HFF-Myc (cell line): ENCODE measurements at places on chromosomes 11 and 22.

DNA sequence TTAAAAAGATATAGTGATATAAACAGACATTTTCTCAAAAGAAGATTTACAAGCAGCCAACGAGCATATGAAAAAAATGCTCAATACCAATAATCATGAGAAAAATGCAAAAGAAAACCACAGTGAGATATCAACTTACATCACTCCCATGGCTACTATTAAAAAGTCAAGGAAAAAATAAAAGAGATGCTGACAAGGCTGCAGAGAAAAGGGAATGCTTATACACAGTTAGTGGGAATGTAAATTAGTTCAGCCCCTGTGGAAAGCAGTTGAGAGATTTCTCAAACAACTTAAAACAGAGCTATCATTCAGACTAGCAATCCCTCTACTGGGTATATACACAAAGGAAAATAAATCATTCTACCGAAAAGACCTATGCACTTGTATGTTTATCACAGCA, 97.1 kb upstream of the CARD18 start:
- peak; percentile 47 for DNase-seq

- no peak for DNase-seq
These were observed 32.9 kb upstream of the GAL start for GRCh38 chr11:68651208-68651984.

- no peak for DNase-seq
These were observed 791 bp downstream of the GDPD4 start for GRCh38 chr11:77300695-77301094.

DNA sequence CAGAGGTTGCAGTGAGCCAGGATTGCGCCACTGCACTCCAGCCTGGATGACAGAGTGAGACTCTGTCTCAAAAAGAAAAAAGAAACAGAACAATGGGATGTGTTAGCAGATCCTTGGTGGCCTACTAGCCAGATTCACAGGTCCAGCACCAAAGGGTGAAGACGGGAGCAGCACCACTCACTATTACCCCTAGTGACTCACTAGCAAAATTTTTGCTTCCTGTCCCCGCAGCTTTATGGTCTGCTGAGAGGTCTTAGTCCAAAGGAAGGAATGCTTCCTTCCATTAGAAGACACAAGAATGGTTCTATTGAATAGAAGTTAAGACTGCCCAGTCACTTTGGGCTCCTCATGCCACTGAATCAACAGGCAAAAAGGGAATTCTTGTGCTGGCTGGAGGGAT, 35.9 kb upstream of the NUP50 start:
- DNase-seq: no peak

DNA sequence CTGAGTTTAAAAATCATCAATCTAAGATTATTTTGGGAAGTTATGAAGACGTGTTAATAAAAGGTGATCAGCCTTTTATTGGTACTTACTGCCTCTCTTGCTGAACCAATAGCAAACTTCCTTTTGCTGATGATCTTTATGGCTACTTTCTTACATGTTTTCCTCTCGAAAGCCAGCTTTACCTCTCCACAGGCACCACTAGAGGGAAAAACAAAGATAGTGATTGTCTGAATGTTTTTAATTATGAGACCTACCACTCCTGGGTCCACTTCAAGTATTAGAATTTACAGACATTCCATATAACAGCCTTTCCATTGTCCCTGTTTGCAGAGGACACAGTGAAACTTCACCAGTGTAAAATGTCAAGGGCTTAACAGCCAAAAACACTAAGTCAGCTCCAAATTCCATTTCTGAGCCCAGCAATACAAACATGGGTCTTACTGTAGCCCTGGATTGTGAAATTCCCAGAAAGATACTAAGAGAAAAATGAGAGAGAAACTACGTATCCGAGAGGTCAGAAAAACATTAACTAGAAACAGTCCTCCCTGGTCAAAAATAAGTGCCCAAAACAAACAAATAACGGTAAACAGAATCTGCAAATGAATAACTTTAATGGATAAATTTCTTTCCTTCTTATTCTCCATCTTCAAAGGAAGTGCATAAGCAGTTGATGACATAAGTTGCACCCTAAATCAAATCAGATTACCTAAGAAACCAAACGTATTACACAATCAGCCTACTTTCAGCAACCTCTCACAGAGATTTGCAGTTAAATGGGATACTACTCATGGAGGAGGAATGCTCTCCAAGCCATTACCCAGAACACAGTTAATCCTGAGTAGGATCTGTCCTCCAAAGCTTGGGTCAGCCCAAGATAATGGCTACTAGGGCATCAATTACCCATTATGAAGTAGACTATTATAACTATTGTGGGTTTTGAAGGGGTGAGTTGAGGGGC, 29.5 kb downstream of the CHEK2 start:
- DNase-seq: peak; percentile 79

DNA sequence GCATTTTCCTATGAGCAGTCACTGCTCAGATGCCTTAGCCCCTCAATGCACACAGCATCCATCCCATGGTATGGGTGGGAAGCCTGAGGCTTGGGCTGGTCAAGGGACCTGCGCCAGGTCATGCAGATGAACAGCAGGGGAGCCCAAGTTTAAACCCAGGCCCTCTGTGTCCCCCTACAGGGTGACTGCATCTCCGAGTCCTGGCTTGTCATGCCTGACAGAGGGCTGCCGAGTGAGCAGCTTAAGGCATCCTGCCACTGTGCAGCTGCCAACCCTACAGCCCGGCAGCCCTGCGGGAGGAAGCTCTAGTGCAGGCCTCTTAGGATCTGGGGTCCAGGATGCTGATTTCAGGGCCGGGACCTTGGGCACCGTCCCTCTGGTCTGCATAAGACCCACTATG, 10.0 kb downstream of the IL2RB start:
- no peak for DNase-seq

DNA sequence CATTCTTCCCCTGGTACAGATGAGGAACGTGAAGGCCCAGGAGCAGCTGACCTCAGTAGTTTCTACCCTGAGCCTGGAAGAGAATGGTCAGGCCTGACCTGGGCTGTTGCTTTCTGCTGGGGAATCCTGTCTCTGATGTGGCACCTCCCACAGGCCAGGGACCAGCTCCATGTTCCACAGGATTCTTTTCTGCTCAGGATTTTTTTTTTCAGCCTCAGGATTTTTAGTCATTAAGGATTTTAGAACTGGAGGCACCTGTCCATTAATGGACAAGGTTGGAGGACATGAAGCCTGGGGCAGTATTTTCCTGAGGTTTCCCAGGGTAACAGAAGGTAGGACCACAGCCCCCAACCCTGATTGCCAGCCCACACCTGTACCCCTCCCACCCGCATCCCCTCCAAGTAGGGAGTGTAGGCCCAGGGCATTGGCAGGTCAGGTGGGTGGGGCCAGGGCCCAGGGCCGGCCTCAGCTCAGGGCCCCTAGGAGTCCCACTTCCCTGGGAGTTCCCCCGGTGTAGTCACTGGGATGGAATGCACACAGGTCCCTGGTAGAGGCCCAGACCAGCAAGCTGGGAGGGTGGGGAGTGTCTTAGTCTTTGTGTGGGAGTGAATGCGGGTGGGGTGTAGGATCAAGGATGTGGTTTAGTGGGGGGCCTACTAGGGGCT, 16.1 kb downstream of the BIK start:
- DNase-seq: peak; percentile 32

- DNase-seq: no peak
These were observed 5.9 kb upstream of the SYCE3 start for GRCh38 chr22:50568626-50569025.

DNA sequence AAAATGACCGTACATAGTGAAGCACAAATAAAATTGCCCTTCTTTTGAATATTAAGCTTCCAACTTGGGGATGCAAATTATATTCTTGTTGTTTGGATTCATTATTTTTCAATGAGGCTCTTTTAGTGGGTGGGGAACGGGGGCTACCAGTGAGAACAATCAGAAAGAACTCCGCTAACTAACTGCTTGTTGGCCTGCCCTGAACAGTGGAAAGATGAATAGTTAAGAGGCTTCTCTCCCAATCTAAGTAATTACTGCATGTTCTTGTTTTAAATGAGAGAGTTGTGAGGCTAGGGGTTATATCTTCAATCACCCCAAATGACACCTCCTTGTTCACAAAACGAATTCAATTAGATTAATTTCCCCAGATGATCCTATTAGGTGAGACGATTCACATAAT, 322.0 kb downstream of the FAT3 start:
- no peak for DNase-seq

DNA sequence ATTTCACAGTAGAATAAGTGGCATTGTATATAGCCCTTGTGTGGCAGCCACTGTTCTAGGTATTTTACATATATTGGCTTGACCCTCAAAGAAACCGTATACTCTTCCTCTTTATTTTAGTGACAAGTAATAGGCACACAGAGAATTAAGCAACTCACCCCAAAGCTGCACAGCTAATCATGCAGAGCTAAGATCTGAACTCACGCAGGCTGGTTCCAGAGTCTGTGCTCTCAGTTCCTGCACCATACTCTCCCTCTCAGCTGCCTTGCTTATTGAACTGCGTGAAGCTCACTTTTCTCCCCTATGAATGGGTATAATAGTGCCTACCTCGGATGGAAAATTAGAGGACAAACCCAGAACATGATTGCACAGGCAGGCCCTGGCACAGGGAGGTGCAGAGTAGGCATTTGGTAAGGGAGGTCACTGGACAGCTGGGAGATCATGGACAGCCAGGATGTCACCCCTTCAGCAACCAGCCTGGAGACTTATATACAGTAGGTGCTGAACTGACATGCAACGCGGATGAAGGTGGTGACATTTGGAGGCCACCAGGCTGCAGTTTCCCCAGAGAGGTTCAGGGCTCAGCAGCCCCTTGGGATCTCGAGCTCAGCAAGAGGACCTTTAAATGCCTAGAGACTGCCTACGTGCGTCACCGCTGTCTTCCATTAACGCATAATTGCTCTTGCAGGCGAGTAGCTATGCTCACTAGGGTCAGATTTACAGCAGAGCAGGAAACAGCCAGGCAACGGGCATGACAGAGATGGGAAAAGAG, 78.4 kb upstream of the TP53I11 start:
- no peak for DNase-seq

DNA sequence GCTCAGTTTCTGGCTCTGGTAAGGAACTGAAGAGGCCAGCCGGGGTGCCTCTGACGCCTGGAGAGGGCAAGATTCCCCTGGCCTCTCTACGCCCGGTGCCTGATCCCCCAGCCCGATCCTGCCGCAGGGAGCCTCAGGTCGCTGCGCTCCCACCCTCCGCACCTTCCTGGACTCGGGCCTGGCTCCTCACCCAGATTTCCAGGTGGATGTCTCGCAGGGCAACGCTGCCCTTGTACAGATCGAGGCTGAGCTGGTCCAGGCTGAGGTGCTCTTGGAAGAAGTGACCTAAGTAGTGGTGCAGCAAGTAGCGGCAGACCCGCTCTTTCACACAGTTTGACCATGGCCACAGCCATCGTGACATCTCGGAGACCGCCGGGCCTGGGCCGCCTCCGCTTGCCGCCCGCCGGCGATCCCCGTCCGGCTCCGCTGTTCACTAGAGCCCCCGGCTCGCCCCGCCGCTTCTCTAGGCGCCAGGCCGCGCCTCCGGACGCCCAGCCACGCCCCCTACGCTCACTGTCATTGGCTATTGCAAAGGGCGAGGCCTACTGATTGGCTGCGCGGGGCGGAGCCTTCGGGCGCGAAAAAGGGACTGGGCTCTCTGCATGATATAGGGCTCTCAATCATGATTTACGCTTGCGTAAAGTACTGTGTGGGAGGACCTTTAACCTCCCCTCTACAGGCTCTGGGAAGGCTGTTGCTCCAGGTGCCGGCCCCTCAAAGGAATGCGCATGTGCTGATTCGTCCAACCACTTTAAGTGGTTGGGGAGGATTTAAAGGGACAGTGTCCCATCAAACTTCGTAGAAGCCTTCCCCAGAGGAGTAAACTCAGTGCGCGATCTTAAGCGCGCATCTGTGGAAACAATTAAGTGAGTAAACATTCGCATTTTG, at the start of gene ATG2A:
TSS of gene ATG2A (minus strand) at position 435 of the 888 bp plus-strand sequence. CDS start at position 361, 74 bp downstream.
- DNase-seq: peak; percentile 100

DNA sequence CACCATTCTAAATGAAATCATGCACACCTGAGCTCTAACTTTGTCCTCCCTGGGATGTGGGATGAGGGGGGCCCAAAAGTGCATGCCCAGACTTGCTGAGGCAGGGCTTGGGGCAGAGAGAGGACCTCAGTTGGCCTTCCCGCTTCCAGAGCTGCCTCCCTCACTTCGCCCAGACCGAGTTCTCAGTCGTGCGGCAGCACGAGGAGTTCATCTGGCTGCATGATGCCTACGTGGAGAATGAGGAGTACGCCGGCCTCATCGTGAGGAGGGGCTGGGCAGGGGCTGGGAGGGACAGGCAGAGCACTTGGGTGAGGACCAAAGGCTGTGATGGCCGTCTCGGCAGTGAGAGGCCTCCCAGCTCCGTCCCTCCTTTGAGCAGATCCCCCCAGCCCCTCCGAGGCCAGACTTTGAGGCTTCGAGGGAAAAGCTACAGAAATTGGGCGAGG, 8.2 kb downstream of the CFL1 start:
- no peak for DNase-seq

DNA sequence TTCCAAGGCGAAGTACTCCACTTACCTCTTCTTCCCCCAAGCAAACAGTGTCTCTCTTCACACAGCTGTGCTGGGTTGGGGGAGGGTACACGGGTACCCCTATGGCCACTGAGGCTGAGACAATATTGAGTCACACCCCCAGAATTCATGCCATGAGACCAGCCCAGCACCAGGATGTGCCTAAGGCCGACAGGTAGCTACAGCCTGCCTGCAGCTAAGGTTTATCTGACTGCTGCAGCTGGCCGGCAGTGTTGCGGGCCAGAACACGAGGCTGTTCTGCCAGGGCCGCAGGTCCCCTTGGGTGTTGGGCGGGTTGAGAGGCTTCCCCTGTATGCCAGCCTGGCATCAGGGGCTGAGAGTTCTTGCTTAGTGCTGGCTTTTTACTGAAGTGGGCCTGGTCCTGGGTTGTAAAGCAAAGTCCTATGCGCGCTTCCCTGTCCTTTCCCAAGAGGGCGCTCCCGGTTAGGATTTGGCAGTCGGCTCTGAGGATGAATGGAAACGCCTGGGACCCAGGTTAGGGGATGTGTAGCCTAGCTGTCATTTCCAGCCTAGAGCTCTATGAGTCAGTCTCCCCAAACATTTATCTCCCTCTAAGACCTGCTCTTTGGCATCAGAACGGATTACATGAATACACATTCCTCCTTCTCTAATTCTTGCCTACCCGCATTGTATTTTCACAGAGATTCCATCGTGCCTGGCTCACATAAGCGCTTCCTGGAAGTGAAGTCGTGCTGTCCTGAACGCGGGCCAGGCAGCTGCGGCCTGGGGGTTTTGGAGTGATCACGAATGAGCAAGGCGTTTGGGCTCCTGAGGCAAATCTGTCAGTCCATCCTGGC, 7.1 kb downstream of the USP18 start:
- peak; percentile 84 for DNase-seq

GRCh38 chr11:74257959-74258553, 53.4 kb downstream of the P4HA3 start:
- no peak for DNase-seq

GRCh38 chr22:49395617-49396016, 432.1 kb downstream of the BRD1 start:
- DNase-seq: no peak

DNA sequence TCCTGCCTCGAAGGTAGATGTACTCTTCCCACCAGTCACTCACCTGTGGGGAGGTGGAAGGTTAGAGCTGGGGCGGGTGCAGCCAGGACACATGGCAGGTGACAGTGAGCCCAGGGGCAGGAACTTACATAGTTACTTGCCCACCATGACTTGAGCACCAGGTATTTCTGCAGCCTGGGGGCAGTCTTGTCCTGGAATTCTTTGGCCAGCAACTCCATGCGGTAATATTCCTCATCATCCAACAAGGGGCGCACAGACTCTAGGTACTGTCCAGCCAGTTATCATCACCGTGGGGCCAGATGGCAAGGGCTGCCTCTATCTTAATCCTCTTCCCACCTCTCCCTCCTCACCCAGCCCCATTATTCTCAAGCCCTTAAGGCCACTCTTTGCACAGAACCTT, 2.2 kb downstream of the CPT1B start:
- DNase-seq: peak; percentile 25
